ENCODE measurements at places on chromosomes 11 and 22.
A peak's percentile ranks its signal among the peaks of the same experiment; 100 is the strongest.

- DNase-seq: no peak
Measured at GRCh38 chr11:16080688-16081381, 275.5 kb downstream of the SOX6 start.

- DNase-seq: no peak
Measured at GRCh38 chr11:123255909-123256308, 60.9 kb upstream of the CLMP start.

GRCh38 chr22:40567106-40567505, 69.4 kb downstream of the MRTFA start:
- DNase-seq: peak; percentile 48

DNA sequence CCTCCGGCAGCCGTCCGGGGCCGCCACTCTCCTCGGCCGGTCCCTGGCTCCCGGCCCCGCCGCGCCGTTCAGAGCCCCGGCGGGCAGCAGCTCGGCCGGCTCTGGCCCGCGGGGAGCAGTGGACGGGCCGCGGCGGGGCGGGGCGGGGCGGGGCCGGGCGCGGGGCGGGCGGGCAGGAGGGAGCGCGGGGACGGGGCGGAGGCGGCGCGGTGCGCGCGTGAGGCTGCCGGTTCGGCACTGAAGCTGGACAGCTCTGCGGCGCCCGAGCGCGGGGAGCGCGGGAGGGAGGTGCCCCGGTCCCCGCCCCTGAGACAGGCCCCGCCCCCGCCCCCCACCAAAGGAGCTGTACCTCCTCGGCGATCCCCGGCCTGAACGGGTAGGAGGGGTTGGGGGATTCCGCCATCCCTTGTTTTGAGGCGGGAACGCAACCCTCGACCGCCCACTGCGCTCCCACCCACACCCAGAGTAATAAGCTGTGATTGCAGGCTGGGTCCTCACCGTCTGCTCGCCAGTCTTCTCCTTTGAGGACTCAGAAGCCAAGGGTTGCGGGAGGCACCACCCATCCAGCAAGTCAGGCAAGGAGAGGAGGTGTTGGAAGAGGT, at the start of gene DRD2:
TSS of gene DRD2 (minus strand) at position 239 of the 602 bp plus-strand sequence. CDS start 50,747 bp downstream, outside the sequence.
- DNase-seq: no peak

GRCh38 chr22:17281440-17281841, 62.2 kb upstream of the ADA2 start:
- no peak for DNase-seq

DNA sequence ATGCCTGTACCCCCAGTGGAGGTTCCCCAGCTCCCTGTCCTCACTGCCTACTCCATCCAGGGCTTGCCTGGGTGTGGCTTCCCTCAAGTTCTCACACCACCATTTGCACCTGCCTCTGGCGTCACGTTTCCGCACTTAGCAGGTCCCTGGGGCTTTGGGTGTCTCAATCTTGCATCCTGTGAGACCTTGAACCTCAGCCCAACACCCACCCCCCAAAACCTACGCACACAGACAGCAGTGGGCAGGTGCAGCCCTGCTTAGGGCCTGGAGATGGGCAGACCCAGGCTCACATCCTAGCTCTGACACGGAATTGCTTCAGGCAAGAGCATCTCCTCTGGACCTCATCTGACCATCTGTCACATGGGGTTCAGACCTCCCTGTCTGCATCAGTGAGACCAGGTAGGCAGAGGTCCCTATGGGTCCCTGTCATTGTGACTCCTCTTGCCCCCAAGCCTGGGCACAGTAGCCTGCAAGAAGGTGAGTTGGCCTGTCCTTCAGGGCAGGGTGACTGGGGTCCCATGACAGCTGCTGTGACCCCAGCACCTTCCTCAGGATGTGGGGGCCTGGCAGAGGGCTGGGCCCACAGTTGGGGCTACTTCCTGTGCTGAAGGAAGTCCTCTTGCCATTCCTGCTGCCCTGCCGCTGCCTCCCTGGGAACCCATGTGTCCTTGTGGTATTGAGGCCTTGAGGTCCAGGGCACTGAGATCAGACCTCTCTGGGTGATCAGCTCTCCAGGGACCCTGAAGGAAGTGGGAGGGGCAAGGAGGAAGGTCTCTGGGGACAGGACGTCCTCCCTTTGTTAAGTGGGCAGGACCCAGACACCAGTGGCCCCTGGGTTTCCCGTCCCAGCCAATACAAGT, 2.0 kb downstream of the SIPA1 start:
- DNase-seq: no peak

DNA sequence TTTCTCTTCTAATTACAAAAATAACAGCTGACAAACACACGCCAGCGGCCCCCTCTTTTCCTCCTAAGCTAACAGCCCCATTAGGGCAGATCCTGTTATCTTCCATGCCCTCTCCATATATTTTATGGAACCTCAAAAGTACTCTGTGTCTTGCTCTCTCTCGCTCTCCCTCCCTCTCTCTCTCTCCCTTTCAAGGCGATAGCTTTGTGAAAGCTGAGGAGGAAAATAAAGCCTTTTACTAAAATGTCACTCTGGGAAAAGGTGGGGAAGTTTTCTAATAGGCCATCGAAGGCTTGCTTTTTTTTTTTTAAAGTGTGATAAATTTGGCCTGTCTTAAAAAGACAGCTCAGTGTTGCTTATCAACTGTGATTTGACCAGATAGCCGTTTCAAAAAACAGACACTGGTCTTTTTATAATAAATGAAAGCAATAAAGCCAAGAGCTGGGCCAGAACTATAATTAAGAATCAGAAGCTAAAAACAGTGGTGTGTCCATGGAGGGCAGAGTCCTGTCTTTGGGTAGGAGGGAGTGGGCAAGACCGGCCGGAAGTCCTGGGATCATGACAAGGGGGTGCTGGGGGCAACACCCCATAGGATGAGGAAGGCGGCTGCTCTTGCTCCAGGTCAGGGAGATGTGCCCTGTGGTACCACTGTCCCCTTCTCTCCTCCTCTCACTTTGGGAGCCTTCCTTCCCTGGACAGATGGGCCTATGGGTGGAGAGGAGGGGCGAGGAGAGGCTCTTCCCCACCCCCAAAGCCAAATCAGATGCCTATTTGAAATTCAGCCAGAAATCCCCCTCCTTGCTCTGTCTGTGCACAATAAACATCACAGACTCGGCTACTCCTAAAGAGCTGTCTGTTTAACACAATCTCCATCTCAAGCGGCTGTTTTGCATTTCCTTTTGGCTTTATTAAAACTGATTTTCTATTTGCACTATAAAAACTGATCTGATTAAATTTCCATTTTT, 267.2 kb downstream of the BUD13 start:
- DNase-seq: no peak

DNA sequence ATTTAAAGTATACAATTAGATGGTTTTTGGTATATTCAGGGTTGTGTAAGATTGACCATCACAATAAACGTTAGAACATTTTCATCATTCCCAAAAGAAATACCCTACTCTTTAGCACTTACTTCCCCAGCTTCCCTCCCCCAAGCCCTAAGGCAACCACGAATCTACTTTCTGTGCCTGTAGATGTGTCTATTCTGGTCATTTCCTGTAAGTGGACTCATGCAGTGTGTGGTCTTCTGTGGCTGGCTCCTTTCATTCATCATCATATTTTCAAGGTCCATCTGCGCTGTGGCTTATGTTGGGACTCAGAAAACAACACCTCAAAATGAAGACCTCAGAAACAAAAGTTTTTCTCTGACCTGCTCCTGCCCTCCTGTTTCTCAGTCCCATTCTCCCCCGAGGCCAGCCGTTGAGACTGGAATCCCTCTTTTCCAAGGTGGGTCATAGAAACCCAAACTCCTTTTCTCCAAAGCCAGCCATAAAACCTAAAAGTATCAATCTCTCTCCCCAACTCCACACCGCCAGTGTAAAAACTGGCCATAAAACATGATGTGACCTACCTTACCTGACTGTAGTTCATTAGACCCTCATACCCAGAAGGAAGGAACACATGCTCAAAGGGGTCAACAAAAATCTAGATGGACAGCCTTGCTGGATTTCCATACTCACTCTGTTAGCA, 12.9 kb upstream of the TMPRSS13 start:
- no peak for DNase-seq

DNA sequence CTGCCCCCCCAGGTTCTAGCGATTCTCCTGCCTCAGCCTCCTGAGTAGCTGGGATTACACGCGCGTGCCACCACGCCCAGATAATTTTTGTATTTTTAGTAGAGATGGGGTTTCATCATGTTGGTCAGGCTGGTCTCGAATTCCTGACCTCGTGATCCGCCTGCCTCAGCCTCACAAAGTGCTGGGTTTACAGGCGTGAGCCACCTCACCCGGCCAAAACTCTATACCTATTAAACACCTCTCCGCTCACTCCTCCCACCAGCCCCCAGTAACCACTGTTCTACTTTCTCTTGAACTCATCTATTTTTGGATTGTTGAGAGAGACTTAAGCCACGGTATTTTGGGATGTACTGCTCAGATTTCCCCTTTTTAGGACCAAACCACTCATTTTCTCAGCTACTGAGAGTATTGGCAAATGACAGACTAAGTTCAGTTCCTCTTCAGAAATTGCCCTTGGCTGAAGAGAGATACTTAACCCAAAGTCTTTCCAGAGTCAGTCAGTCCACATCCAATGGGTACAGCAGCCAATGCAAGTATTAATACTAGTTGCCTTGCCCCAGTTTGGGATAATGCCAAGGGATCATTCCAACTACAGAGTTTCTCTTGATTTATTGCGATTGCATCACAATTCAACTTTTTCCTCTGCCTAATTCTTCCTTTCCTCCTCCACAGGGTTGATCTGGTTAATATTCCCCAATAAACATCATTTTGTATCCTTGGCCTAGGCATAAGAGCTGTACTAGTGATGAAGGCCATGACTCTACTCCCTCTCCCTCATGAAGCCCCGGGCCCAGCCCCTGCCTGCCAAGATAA, 36.8 kb upstream of the CSTF3 start:
- peak; percentile 40 for DNase-seq

DNA sequence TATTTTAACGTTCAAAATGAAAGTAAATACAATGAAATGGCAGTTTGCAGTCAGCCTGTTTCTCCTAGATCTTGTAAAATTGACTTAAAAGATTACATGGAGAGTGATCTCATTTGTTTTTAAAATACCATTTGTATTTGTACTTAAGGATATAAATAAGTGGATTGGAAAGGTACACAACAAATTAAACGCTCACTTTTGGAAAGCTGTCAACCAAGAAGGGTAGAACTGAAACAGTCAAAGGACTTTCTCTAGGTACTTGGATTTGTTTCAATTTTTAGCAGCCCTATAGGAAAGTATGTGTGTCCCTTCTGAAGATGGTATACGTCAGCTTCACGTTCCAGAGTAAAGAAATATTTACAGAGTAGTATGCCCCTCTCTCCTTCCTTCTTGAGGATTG, 7.3 kb downstream of the TBRG1 start:
- no peak for DNase-seq

DNA sequence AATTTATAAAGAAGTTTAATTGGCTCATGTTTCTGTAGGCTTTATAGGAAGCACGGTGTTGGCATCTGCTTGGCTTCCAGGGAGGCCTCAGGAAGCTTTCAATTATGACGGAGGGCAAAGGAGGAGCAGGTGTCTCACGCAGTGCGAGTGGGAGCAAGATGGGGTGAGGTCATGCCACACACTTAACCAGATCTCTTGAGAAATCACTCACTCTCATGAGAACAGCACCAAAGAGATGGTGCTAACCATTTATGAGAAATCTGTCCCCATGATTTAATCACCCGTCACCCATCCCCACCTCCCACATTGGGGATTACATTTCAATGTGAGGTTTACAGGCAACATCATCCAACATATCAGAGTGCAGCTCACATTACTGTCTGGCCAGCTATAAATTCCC, 103.5 kb downstream of the ARHGAP8 start:
- DNase-seq: no peak

- DNase-seq: no peak
Measured at GRCh38 chr22:40002935-40003715, 8.4 kb downstream of the FAM83F start.

GRCh38 chr11:7534042-7534378, 20.2 kb downstream of the PPFIBP2 start:
- DNase-seq: no peak

- DNase-seq: no peak
Measured at GRCh38 chr11:10288881-10289764, 4.9 kb downstream of the SBF2 start.

GRCh38 chr22:45516163-45516562, 13.5 kb downstream of the FBLN1 start:
- DNase-seq: no peak

DNA sequence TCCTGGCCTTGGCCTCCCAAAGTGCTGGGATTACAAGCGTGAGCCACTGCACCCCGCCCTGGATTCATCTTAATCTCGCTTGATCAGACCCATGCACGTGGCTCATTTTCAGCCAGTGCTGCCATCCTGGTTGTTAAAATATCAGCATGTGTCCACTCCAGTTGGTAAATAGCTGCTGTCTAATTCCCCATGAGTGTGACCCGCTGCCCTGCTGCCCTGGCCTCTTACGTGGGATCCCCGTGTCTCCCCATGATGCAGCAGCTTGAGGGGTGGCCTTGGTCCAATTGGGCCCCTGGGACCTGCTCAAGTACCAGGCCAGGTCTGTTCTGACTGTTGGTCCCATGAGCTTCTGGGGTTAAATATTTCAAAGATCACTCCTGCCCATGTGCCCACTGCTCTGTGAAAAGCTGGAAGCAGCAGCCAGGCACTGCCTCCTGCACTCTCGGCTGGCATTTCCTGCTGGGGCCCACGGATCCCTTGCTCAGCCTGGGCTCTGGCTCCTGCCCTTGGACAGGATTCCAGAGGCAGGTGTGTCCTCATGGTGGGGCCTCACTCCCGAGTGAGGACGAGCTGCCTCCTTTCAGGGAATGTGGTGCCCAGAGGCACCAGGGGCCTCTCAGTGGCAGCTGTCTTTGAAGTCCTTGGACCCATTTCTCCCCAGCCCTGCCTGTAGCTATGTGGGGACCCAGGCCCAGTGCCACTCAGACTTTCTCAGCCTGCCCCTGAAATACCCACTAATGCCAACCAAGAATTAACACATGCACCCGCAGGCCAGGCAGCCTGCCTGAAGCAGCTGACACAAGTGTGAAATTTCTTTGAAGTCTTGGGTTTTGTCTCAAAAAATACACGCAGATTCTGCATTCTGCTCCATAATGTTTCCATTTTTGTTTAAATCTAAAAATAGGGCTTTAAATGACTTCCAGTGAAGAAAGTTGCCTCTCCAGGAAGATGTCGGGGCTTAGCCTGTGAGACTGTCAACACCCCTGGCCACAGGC, 38.1 kb upstream of the PRDM11 start:
- no peak for DNase-seq

GRCh38 chr11:83865636-83866461, 579.7 kb upstream of the CCDC90B start:
- peak; percentile 54 for DNase-seq

DNA sequence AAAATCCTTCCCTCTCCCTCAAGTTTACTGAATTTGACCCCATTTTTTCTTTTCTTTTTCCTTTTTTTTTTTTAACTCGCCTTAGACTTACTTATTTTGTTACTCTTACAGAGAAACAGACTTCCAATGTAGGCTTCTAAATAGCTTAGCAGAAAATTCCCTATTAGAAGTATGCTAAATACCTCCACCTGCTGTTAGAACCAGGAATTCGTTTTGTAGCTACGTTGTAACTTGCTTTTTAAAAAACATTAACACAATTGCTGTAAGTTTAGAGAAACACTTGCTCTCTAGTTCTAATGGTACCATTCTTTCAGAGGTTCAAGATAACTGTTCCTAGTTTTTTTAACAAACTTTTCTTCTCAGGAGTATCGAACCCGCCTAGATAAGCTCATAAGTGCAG, 324.2 kb downstream of the DCDC1 start:
- peak; percentile 1 for DNase-seq

GRCh38 chr11:111737444-111738210, 28.6 kb downstream of the PPP2R1B start:
- no peak for DNase-seq
